ENCODE measurements at places on chromosomes 4 and X.

- no peak for DNase-seq
Observed at GRCh38 chrX:12245650-12246645, 107.7 kb downstream of the FRMPD4 start.

DNA sequence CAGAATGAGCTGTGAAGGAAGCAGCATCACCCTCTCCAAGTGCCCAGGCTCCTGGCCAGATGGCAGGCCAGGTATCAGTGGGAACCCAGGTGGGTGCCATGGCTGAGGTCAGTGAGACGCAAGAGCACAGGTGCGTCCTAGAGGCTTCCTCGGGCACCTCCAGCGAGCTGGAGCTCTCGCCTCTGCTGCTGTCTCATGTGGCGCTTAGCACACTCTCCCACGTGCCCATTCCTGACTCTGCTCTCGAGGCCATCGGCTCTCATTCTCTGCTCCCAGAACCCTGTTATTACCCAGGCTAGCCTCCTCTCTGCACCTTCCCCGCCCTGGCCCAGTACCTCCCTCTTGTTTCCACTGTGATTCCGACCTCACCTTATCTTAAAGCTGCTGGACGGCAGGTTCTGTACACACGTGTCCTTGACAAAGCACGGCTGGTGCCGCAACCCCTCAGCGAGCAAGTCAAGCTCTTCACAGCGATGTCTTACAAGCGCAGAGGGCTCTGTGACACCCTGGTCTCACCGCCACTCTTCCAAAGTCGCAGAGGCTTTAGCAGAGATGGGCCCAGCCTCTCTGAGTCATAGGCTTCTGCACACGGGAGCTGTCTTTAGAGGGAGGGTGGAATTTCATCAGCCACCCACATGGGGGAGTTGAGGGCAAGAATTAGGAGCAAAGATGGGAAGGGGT lies 15.4 kb upstream of the MSANTD1 start:
- no peak for DNase-seq

GRCh38 chr4:15396157-15396800 lies 31.6 kb upstream of the C1QTNF7 start:
- DNase-seq, result peak; percentile 69

- no peak for DNase-seq
Observed at GRCh38 chrX:35104626-35105025, 162.0 kb downstream of the FAM47B start.

Measured in suppressor macrophage (primary cell).